ENCODE measurements at places on chromosomes 6 and 20. TPM values are rescaled to one million over a fixed set of nuclear protein-coding genes. Genes with fewer than 3 reads are reported as not detected.

The ANKRD60 gene
- total RNA-seq = not detected

- DNase-seq = no peak
Measured at GRCh38 chr6:15335385-15335784, 89.5 kb downstream of the JARID2 start.

- DNase-seq = peak; percentile 80
Measured at GRCh38 chr6:71489736-71490135, 201.1 kb downstream of the OGFRL1 start.

The ACTL10 gene
- total RNA-seq = 1.4 TPM

- DNase-seq = no peak
Measured at GRCh38 chr6:143615785-143616184, 62.0 kb upstream of the PHACTR2 start.

DNA sequence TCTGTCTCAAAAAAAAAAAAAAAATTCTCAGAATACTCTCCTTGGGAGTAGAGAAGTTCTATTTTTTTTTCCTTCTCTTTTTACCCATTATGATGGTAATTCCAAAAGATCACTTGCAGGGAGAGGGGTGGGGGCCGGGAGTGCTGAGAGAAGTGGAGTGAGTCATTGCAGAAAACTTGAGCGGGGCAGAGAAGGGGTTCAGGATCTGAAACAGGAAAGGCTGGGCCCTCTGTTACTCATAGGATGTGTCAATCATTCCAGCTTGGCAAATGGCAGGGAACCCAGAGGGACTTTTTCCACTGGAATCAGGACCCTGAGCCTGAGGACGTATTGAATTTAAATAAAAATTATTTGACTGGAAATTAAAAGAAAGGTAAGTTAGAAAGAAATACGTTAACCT, 111.4 kb upstream of the ARMC2 start:
- DNase-seq = peak; percentile 30

- DNase-seq = peak; percentile 56
Measured at GRCh38 chr6:165557674-165558073, 105.4 kb downstream of the PDE10A start.

The CLIC1 gene
- 464 TPM for total RNA-seq

The CYB5R4 gene
- total RNA-seq = 2.8 TPM

DNA sequence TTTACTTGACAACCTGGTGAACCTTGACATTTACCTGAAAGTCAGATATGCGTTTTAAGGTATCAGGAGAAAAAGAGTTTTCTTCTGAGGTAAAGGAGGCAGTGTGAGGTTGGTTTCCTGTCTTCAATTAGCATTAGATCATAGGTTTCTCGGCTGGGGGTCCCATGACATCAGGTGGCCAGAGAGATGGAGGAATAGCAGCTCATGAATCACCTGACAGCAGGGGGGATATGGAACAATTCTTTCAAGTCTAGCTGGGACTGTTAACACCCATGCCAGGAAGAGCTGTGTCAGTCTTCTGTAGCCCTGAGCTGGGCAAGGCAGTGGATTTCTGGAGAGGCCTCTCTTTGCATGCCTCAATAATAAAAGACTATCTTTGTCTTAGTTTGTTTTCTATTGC, 108.0 kb upstream of the TMEM170B start:
- no peak for DNase-seq

- no peak for DNase-seq
Measured at GRCh38 chr6:134190883-134191282, 127.0 kb downstream of the SGK1 start.

DNA sequence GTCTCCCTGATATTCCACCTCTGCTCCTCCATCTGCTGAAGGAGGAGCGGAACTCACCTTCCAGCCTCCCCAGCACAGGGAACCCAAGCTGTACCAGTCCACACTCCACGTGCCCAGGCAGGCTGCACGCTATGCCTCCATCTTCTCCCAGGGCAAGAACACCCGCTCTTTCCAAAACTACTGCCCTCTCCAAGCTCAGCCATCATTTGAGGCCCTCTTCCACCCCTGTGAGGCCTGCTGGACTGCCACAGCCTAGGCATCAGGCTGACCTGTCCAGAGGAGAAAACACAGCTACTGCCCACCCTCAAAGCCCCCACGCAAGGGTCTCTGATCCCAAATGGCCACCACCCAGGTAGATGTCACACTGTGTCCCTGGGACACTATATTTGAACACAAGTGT, 99.9 kb downstream of the PRND start:
- DNase-seq = no peak

The PTCRA gene
- not detected for total RNA-seq

GRCh38 chr6:104527311-104527710, 332.4 kb downstream of the HACE1 start:
- DNase-seq = no peak

GRCh38 chr20:57031867-57032355, 234.5 kb downstream of the BMP7 start:
- DNase-seq = no peak

DNA sequence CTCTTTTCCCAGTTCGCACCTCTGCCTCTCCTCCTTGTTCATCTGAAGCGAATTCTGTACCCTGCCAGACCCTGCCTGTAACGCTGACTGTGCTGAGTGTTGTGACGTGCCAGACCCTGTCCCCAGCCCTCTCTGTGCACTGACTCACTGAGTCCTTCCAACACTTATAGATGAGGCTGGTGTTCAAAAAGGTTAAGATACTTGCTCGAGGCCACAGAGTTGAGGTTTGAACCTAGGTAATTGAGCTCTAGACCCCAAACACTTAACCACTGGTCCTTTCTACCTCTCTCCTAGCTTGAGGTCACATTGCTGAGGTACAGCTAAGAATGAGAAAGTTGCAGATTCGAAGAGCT, 45.7 kb upstream of the NEDD9 start:
- DNase-seq = no peak

The MMS22L gene
- total RNA-seq = 6.2 TPM

- DNase-seq = no peak
Measured at GRCh38 chr20:3133155-3133554, 26.5 kb downstream of the FASTKD5 start.

DNA sequence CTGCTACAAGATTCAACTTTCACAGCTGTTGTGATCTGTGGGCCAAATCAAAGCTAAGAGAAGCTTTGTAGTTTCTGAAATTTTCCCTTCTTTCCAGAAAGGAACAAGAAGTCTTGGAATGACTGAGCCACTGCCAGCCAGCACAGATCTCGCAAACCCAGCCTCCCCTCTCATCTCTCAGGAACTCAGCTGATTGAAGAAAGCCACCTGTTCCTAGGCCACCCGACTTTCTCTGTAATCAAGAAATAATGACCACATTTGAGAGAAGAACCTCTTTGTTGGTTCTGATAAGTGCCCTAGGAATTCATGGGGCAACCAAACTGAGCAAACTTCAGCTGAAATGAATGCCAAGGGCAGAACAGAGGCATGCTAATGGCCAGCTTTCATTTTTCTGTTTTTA, 61.7 kb downstream of the HDGFL1 start:
- no peak for DNase-seq

Measured in dermis microvascular lymphatic vessel endothelial cell (primary cell).